ENCODE measurements at places on chromosomes 6 and 20.
A peak's percentile ranks its signal among the peaks of the same experiment; 100 is the strongest.

DNA sequence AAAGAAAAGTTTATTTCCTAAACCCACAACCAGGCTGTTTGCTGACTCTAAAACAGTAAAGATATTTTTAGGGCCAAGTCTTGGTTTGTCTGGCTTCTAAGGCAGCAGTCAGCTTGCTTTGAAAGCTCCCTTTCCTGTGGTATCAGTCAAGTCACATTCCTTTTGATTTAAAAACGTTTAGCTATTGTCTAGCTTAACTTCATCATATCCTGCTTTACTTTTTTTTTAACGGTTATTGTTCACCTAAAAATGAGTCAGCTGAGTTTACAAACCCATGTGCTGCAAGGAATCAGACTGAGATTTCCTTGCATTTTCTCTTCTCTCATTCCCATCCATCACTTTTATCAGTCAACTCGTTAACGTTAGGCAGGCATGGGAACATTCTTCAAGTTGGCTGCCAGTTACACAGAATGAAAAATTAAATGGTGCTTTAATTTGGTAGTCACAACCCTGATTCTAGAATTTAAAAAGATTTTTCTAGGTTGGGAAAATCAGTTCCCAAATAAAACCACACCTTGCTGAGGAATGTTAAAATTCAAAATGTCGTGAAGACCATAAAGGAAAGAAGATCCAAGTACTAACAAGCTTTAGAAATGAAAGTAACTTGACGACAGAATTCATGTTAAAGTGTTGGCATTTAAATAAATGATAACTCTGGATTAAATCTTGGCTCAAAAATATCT, 45.9 kb downstream of the ELOVL5 start:
- H3K36me3 ChIP-seq: no peaks in the 10 kb centered on the region
- H3K4me3 ChIP-seq: no peak overlapping the region
- no peaks in the 10 kb centered on the region for H3K27me3 ChIP-seq
- peak overlapping the region; percentile 99 for H3K27ac ChIP-seq

DNA sequence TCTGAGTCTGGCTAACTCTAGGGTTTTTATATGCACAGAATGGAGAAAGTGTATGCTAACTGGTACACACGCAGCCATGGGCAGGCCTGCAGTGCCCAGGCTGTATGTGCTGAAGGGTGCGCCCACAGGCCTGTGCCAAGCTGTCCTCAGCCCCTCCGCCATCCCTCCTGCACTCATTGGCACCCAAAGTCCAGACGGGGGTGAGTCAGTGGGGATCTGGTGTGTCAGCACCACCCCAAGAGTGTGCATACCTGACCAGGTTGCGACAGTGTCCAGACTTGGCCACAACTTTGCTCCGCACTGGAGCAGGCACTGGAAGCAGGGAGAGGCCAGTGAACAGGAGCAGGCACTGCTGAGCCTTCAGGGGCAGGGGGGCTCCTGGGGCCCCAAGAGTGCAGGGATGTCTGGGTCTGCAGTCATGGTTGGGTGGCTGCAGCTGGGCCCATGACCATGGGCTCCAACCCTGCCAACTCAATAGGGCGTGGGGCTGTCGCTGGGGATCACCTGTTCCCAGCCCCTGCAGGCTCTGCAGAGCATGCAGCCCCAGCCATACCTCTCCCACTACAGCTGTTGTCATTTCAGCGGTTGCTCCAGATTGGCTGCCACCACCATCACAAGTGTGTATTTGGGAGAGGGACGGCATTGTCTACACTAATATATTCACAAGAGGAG, 717.8 kb downstream of the EPHA7 start:
- no peak overlapping the region for H3K27ac ChIP-seq
- no peaks in the 10 kb centered on the region for H3K27me3 ChIP-seq
- DNase-seq: no peak
- H3K4me1 ChIP-seq: no peaks in the 10 kb centered on the region

GRCh38 chr20:35637276-35637675, 21.6 kb downstream of the SPAG4 start:
- no peaks in the 10 kb centered on the region for H3K4me1 ChIP-seq
- no peak overlapping the region for H3K27ac ChIP-seq
- no peaks in the 10 kb centered on the region for H3K27me3 ChIP-seq

DNA sequence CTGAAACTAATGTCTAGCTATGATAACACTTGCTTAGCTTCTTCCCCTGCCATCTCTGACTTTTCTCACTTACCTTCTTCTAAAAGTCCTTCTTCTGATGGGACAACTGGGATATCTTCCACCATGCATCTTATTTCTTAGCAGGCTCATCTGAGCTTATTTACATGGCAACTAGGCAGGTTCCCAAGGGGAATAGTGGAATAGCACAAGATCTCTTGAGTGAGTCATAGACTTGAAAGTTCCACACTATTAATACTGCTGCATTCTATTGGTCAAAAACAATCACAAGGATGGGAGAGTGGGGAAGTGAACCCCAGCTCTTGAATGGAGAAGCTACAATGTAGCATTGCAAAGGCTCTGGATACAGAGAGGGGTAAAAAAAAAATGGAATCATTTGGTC, 142.1 kb downstream of the HAO1 start:
- no peaks in the 10 kb centered on the region for H3K4me1 ChIP-seq
- no peak overlapping the region for H3K27ac ChIP-seq
- no peak for DNase-seq
- no peaks in the 10 kb centered on the region for H3K27me3 ChIP-seq
- H3K4me3 ChIP-seq: no peak overlapping the region

- DNase-seq: peak; percentile 34
- no peaks in the 10 kb centered on the region for H3K36me3 ChIP-seq
- H3K27me3 ChIP-seq: no peaks in the 10 kb centered on the region
- no peak overlapping the region for H3K4me3 ChIP-seq
- no peaks in the 10 kb centered on the region for H3K4me1 ChIP-seq
- no peak overlapping the region for H3K27ac ChIP-seq
These were observed 182.5 kb downstream of the MAFB start for GRCh38 chr20:40506537-40506939.

- no peak overlapping the region for H3K4me3 ChIP-seq
- peaks cover 16% of the 10 kb centered on the region for H3K4me1 ChIP-seq
- no peak overlapping the region for H3K27ac ChIP-seq
- H3K27me3 ChIP-seq: no peaks in the 10 kb centered on the region
- no peak for DNase-seq
These were observed 75.7 kb upstream of the RALY start for GRCh38 chr20:33917831-33918525.

DNA sequence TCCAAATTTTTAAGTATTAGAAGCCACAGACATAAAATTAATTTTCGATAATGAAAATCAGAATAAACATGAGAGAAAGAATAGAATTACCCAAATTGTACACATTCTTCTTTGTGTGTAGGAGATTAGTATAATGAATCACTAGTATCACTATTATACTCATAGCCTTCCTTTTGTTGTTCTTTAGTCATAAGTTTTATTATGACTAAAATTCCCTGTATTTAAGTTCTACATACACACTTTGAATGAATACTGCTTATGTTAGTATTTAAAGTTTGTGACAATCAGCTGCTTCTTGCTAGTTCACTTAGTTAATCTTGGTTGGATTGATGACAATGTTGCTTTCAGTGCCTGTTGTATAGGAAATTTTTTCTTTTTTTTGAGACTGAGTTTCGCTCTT, 72.7 kb downstream of the CCDC170 start:
- no peaks in the 10 kb centered on the region for H3K27me3 ChIP-seq
- no peak overlapping the region for H3K4me3 ChIP-seq
- no peak overlapping the region for H3K27ac ChIP-seq
- no peaks in the 10 kb centered on the region for H3K36me3 ChIP-seq
- no peaks in the 10 kb centered on the region for H3K4me1 ChIP-seq

Measured in endothelial cell of umbilical vein (primary cell).